Stimulated activated CD4-positive, alpha-beta T cell treated with anti-CD3 and anti-CD28 coated beads, Interleukin-2, amount 100 ng/mL, for 4 hours (primary cell): ENCODE measurements at places on chromosomes 16 and 17.

DNA sequence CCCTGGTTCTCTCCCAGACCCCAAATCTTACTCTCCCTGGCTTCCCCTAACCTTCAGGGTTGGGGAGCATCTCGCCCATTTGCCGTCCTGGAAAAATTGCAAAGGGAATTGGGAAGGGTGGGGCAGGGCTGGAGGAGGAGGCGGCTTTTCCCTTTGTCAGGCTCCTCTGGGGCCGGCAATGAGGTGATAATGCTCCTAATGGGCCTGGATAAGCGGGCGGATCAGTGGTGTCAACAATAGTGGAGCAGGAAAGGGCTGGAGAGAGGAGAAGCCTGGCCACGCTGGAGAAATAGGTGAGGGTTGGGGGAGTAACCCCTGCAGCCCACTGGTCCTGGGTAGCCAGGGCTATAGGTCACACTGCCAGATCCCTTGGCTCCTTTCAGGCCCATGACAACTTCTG, 12.3 kb downstream of the SCN4A start:
- no peak for DNase-seq

DNA sequence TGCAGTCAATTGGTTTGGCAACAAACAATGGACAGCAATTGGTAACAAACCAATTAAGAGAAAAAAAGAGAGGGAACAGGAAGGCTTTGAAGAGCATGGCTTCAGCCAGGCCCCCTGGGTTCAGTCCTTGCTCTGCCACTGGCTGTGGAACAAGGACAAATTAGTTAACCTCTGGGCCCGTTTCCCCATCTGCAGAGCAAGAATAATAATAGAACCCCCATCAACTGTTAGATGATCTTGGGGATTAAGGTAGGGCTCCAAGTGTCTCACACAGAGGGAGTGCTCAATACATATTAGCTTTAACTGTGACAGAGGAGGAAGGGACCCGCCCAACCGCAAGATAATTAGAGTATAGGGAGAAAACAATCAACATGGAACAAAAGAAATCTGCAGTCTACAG, 55.2 kb downstream of the PECAM1 start:
- no peak for DNase-seq

DNA sequence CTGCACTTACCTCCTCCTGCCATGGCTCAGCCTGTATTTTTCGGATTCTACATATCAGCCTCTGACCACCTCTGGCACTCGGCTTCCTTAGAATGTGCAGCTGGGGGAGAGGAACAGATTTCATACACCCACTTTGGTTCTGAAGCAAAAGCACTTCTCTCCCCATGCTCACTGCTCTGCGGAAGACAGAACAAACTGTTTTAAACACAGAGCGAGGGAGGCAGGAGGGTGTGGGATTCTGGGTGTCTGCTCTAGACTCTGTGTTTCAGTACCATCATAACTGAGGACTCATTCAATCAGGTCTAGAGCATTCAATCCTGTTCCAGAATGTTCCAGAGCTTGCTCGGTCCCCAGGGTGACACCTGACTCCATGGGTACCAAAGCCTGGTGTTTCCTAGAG, 239.1 kb downstream of the GRIN2A start:
- DNase-seq: no peak

DNA sequence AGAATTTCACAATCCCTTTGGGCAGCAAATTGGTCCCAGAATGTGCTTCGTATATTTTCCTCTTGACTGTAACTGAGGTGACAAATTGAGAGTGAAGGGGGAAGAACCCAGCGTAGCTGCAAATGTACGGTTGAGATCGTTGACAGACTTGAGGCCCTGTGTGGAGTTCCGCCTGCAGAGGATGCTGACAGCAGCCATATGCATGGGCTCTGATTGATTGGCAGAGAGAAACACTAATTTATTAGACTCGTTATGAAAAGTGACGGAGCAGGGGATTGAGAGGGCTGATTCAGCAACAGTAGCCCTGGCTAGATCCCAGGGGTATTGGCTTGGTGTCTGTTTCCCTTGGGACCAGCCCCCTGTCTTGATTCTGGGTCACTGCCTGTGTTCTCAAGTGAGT, 930.1 kb upstream of the EEF2KMT start:
- no peak for DNase-seq

DNA sequence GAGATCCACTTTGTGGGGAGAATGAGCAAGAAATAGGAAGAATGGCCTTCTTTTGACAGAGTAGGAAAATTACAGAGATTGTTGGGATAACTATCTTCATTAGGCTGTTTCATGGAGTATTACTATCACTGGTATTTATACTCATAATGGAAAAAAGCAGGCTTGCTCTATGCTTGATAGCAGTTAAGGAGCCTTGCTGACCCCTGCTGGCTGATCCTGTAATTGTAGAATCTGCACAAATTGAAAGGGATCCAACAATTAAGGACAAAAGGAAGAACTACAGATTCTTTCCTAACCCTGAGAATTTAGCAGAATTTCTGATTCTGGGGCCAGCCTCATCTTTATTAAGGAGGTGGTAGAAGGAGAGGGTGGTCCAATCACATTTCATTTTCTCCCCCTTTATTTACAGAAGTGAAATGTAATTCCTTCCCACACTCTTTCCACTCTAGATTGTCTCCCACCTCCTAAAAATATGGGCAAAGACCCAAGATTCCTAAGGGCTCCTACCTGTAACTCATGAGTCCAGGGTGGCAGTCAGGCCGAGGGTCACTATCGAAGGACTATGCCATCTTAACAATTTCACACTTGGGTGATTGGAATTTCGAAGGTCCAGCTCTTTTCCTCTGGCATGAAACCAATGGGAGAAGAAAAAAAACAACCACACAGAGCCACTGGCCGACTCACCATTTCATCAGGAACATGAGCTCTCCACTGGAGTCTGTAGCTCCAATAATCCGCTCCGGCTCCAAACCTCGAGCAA, 26.3 kb downstream of the NFE2L1 start:
- peak; percentile 72 for DNase-seq

DNA sequence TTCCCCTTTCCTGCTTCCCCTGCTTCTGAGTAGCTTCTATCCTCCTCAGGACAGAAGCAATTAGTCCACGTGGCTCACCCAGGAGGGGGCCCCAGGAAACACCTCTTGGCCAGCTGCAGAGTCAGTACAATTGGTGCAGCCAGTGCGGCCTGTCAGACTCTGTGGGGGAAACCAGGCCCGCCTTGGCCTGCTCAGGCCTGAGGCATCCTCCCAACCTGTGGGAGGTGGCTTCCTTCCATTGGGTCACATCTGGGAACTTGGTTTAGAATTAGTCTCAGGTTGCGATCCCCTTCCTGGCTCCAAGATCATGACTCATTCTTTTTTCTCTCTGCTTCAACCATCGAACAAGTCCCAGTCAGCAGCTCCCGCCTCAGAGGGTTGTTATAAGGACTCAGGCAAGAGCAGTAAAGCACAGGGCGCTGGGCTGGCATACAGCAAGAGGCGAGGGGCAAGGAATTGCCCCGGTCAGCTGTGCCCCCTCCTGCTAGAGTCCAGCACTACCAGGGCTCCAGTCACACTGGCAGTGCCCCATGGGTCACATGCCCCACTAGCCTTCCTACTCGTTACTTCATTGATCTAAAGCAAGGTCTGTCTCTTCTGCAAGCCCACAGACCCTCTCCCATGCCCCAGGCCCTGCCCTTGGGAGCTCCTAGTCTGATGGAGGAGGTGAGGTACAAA, 8.1 kb upstream of the EPX start:
- no peak for DNase-seq

DNA sequence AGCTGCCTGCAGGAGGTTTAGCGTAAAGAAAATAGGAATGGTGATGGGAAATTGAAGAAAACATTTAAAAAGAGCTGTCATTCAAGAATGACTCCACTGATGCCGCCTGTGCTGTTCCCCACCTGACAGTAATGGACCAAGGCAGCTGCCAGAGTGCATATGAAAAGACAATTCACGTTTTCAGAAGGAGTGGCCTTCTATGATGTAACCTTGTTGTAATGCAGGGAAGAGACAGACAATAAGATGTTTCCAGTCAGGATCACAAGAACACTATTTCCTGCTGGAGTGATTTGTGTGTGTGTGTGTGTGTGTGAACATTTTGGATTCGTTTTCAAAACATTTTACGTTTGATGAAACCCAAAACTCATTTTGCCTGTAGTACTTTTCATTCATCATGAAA, 203.7 kb downstream of the LGALS9B start:
- DNase-seq: no peak

- DNase-seq: no peak
These were observed 25.1 kb upstream of the ABCA3 start for GRCh38 chr16:2365397-2366294.

- no peak for DNase-seq
These were observed 7.8 kb upstream of the C17orf99 start for GRCh38 chr17:78138204-78139060.

DNA sequence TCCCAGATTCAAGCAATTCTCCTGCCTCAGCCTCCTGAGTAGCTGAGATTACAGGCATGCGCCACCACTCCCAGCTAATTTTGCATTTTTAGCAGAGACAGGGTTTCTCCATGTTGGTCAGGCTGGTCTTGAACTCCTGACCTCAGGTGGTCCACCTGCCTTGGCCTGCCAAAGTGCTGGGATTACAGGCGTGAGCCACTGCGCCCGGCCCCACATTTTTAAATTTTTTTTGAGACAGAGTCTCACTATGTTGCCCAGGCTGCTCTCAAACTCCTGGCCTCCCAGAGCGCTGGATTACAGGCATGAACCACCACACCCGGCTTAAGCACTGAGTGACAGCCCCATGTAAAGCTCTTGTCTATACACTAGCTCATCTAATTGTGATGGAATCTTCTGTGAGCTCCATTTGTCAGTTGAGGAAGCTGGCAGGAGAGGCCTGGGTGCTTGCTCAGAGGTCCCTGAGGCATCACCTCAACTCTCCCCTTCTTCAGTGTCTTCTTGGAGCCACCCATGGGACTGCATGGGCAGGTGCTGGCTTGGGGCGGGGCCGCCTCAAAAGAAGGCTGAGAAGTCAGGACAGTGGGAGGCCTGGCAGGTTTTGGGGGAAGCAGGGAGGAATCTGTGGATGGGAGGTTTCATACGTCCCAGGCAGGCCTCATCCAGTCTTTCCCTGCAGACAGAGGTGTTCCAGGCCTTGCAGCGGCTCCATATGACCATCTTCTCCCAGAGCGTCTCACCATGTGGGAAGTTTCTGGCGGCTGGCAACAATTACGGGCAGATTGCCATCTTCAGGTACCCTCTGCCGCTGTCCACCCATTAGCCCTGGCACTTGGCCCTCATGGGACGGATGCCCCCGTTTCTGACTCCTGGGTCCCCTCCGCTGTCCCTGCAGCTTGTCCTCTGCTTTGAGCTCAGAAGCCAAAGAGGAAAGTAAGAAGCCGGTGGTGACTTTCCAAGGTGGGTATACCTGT, 1.5 kb downstream of the THOC6 start:
- no peak for DNase-seq

- DNase-seq: no peak
These were observed 6.7 kb upstream of the ADGRG1 start for GRCh38 chr16:57621521-57622271.

- peak; percentile 49 for DNase-seq
These were observed at the start of gene IGFBP4 for GRCh38 chr17:40443196-40443987. Gene IGFBP4 (plus strand): TSS chr17:40443450. CDS start chr17:40443736, 286 bp downstream.

- DNase-seq: no peak
These were observed 175.1 kb downstream of the MSI2 start for GRCh38 chr17:57431415-57431814.

GRCh38 chr16:72380283-72380682, 208.3 kb upstream of the PMFBP1 start:
- no peak for DNase-seq
